ENCODE measurements at places on chromosomes 13 and 19.
A peak's percentile ranks its signal among the peaks of the same experiment; 100 is the strongest.

DNA sequence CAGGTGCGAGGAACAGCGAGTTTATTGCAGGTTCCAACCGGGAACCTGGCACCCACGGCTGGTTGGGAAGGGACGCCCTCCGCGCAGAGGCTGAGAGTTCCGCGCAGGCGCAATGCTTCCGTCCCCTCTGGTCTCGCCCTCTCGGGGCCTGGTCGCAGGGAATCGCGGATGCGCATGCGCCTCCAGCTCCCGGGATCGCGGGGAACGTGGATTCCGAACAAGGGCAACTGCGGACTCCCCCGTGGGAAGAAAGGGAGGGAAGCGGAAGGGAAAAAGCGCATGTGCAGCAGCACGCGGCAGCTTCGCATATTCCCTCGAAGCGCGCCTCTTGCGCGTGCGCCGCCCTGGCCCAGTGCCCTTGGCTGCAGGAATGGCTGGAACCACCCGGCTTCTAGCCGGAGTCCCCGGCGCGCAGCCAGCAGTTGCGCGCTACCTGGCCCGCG, 1.1 kb downstream of the TSSK6 start:
- peaks cover 19% of the 10 kb centered on the region for H3K4me1 ChIP-seq
- no peak for DNase-seq
- H3K27ac ChIP-seq: no peak overlapping the region
- peak overlapping the region; percentile 62 for H3K4me3 ChIP-seq

DNA sequence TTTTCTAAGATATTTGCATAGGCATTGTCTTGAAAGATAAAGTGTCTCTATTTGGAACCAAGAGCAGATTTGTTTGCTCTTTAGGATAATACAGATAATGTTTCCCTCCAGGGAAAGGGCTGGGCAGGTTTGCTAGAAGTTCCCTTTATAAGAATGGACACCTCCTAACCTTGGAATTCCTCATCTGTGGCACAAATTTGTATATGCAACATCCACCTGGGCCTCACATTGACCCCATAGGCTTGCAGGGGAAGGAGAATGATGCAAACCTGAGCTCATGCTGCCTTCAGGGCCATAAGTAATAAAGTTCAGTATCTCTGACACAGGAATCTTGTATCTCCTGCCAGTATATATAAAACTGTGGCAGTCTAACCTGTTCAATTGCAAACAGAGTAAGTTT, 508.4 kb upstream of the MIR17HG start:
- no peaks in the 10 kb centered on the region for H3K4me1 ChIP-seq
- H3K36me3 ChIP-seq: no peaks in the 10 kb centered on the region
- H3K27me3 ChIP-seq: no peaks in the 10 kb centered on the region

DNA sequence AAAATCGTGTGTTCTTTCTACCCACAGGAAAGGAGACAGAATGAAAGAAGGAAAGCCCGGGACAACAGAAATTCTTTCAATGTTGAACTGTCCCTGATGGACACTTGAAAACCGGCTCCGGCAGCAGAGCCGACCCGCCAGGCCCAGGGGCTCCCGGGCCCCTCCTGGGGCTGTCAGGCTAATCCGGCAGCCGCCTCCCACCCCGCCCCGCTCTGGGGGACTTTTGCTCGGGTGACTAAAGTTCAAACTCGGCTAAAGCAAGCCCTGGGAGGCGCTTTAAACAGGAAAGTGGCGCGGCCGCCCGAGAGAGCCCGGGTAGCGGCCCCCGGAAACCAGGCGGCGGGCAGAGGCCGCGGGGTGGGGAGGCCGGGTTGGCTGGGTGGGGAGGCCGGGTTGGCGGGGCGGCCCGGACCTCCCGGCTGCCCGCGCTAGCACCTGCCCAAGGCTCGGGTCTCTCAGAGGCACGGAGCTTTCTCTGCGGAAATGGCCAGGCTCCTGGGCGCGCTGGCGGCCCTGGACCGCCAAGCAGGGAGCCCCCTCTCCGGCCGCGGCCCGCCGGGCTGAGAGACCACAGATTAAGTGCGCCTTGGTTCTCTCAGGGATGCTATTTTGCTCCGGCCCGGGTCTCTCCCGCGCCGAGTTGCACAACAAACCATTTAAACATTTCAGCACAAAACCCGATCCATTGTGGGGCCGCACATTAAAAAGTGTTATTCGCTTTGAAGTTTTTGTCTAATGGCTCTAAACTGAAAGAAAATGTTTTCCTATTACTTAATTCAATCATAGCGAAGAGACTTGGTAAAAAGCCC, 2.6 kb upstream of the GSX1 start:
- no peak overlapping the region for H3K27ac ChIP-seq
- H3K36me3 ChIP-seq: peaks cover 5% of the 10 kb centered on the region
- peak; percentile 17 for DNase-seq
- peak overlapping the region; percentile 78 for H3K4me3 ChIP-seq
- peaks cover 30% of the 10 kb centered on the region for H3K4me1 ChIP-seq

DNA sequence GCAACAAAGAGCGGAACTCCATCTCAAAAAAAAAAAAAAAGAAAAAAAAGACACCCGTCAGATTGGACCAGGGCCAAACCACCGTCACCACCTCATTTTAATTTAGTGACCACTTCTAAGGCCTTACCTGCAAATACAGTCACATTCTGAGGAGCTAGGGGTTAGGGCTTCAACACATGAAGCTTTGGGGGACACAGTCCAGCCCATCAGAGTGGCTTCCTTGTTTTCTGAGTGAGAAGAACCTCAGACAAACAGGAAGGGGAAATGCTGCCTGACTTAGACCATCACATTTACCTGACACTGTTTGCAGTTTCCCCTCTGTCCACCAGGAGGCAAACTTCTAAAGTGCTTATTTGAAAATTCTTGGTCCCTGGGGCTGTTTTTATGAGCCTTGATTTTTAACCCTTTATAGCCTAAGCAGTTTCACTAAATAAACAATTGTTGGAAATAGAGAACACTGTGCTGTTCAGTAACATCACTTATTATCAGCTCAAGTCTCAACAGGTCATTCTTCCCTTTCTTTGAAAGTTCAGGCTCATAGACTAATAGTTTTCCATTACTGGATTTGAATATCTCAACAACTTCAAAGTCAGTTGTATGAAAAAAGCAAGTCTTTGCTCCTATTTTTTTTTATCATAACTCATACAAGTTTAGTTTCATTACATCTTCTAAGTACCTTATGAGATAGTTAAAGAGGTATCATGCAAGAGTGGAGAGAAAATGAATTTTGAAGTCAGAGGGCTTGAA, 74.9 kb upstream of the WASF3 start:
- peak overlapping the region; percentile 30 for H3K4me3 ChIP-seq
- no peaks in the 10 kb centered on the region for H3K27me3 ChIP-seq

DNA sequence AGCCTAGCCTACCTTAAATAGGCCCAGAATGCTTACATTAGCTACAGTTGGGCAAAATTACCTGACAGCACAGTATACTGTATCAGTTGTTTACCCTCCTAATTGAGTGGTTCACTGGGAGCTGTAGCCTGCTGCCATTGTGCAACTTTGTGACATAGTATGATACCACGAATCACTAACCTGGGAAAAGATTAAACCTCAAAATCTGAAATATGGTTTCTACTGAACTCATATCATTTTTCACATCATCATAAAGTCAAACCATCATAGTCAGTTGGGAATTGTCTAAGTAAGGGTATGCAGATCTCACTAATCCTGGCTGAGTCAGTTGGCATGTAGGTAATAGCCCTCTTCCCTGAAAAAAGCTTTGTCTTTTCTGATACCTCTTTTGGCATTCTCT, 9.2 kb downstream of the PAN3 start:
- H3K4me3 ChIP-seq: no peak overlapping the region
- peaks cover 2% of the 10 kb centered on the region for H3K36me3 ChIP-seq
- H3K27ac ChIP-seq: no peak overlapping the region
- H3K4me1 ChIP-seq: peaks cover 61% of the 10 kb centered on the region
- DNase-seq: peak; percentile 12

GRCh38 chr13:112728375-112729126, 38.7 kb downstream of the ATP11A start:
- peaks cover 22% of the 10 kb centered on the region for H3K4me1 ChIP-seq
- no peaks in the 10 kb centered on the region for H3K36me3 ChIP-seq
- no peak for DNase-seq

DNA sequence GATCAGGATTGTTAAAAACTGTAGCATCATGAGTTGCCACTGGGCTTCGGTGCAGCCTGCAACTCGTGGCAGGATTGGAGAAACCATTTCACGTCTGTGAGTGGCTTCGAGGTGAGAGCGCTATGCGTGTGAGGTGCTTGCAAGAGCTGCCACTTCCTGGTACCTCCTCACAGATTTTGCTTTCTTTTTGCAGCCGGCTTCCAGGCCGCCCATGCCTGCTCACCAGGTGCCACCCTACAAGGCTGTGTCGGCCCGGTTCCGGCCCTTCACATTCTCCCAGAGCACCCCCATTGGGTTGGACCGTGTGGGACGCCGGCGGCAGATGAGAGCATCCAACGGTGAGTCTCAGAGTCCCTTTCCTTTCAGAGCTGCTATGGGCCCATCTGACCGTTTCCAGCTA, 57.9 kb upstream of the C1QTNF9 start:
- H3K27me3 ChIP-seq: no peaks in the 10 kb centered on the region
- H3K27ac ChIP-seq: peak overlapping the region; percentile 97
- peaks cover 21% of the 10 kb centered on the region for H3K36me3 ChIP-seq
- peak overlapping the region; percentile 94 for H3K4me3 ChIP-seq
- DNase-seq: peak; percentile 87
- H3K4me1 ChIP-seq: peaks cover 83% of the 10 kb centered on the region

GRCh38 chr13:24709186-24709913, 29.1 kb downstream of the ATP12A start:
- H3K4me1 ChIP-seq: peaks cover 23% of the 10 kb centered on the region
- H3K27ac ChIP-seq: no peak overlapping the region
- peak; percentile 80 for DNase-seq
- no peaks in the 10 kb centered on the region for H3K27me3 ChIP-seq

DNA sequence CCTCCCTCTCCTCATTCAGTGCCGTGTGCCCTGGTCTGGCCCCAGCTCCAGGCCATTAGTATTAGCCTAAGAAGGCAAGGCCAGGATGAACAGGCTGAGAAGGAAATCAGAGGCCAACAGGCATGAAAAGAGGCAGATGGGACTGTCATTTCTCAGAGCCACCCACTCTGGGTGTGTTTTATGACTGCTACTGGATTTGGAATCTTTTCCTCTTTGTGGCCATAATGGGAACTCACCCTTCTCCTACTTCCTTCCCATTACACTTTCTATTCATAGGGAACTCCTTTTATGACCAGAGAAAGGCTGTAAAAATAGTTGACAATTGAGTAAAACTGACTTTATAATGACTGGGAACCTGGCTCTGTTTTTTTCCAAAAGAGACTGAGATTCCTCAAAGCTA, 17.7 kb downstream of the CEACAM8 start:
- H3K36me3 ChIP-seq: no peaks in the 10 kb centered on the region
- DNase-seq: no peak
- peaks cover 20% of the 10 kb centered on the region for H3K27me3 ChIP-seq
- no peak overlapping the region for H3K4me3 ChIP-seq
- H3K4me1 ChIP-seq: no peaks in the 10 kb centered on the region

- peaks cover 11% of the 10 kb centered on the region for H3K36me3 ChIP-seq
- H3K4me3 ChIP-seq: no peak overlapping the region
- peaks cover 13% of the 10 kb centered on the region for H3K4me1 ChIP-seq
Observed at GRCh38 chr19:16433986-16434385, 37.8 kb downstream of the EPS15L1 start.

DNA sequence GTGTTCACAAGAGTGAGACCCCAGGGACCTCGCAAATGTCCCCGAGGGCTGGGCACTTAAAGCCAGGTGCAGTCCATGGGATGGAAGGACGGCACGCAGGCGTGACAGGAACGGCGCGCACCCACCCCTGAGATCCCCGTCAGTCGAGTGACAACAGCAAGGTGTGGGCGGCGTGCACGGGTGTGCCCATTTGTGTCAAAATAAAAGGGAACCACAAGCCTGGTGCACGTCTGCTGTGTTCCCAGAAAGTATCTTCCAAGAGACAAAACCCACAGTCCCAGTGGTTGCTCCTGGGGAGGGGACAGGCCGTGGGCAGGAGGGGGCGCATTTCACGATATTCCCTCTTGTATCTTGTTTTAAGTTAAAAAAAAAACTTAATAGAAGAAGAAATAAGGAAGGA, 15.7 kb upstream of the CACTIN start:
- no peaks in the 10 kb centered on the region for H3K27me3 ChIP-seq
- H3K4me3 ChIP-seq: no peak overlapping the region
- H3K4me1 ChIP-seq: no peaks in the 10 kb centered on the region
- no peak overlapping the region for H3K27ac ChIP-seq
- DNase-seq: no peak

DNA sequence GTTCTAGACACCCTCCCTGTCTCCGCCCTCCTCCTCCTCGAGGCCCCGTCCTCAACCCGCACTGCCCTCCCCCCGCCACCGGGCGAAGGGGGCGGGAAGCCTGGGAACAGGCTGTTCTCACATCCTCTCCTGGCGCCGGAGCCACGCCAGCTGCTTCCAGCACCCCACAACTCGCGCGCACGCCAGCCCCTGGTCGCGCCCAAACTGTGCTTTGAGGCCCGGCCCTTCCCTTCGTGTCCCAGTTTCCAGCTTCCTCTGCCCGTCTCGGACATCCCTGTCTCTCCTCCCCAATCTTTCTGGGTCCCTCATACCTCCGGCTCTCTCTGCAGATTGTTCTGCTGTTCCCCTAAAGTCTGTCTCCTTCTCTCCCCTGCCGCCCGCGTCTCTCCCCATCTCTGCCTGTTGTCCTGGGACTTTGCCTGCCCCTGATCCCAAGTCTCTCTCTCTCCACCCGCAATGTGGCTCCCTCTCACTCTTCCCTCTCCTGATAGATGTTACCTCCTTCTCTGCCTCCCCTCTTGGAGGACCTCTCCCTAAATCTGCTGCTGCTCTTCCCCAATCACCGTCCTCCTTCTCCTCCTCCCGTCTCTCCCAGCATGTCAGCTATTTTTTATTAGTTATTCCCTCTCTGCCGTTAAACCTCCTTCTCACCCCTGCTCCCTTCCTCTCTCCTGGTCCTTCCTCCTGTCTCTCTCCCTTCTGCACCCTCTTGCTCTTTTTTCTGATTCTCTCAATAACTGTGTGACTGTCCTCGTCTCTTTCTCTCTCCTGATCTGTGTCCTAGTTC, 14.2 kb downstream of the DPF1 start:
- H3K27me3 ChIP-seq: peaks cover 42% of the 10 kb centered on the region
- H3K27ac ChIP-seq: no peak overlapping the region
- no peak for DNase-seq
- peaks cover 2% of the 10 kb centered on the region for H3K36me3 ChIP-seq
- H3K4me3 ChIP-seq: no peak overlapping the region

GRCh38 chr19:54133312-54133956, 4.1 kb upstream of the CNOT3 start:
- H3K27ac ChIP-seq: no peak overlapping the region
- no peak overlapping the region for H3K4me3 ChIP-seq
- H3K36me3 ChIP-seq: no peaks in the 10 kb centered on the region

DNA sequence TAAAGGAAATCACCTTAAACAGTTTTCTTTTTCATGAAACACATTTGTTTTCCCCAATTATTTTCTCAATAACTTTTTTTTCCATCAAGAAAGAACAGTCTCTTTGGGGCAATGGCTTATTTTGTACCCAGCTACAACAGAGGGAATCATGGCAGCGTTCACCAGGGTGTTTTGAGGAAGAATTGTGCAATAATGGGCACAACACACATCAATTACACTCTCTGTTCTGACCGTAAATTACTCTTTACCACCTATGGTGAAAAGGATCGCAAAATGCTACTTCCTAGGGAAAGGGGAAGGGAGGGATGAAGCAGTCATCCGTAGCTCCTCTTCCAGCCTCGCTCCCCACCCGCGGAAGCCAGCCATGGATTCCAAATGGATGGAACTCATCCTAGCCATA, 38.6 kb downstream of the TMTC4 start:
- DNase-seq: no peak
- H3K4me1 ChIP-seq: no peaks in the 10 kb centered on the region
- H3K4me3 ChIP-seq: no peak overlapping the region
- no peaks in the 10 kb centered on the region for H3K27me3 ChIP-seq
